Frontal cortex (tissue), 4 donors: ENCODE measurements at places on chromosomes 1 and 21. TPM values are rescaled to one million over a fixed set of nuclear protein-coding genes. Genes with fewer than 3 reads are reported as not detected.

- no peak for DNase-seq
Measured at GRCh38 chr1:220750131-220750515, 2.0 kb downstream of the MTARC2 start.

GRCh38 chr1:234123867-234124266 lies 219.4 kb downstream of the SLC35F3 start:
- DNase-seq: no peak

DNA sequence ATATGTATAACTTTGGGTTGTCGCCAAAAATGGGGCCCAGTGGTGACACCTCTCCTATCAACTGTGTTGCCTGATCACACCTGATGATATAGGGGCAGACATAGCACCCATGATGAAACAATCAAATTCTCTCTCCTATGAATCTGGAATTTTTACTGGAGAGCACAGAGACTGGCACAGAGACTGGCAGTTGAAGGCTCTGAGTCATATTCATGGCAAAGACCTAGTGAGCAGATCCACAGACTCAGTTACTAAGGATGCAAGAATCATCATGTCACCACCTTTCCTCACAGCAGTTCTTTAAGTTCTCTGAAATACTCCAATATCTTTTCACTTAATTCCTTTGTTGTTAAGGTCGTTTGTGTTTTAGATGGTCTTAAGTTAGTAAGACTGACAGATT lies 60.0 kb downstream of the APCS start:
- DNase-seq: no peak

TRIM46 gene
- 21.2 TPM for total RNA-seq

CRNN gene
- not detected for total RNA-seq

DNA sequence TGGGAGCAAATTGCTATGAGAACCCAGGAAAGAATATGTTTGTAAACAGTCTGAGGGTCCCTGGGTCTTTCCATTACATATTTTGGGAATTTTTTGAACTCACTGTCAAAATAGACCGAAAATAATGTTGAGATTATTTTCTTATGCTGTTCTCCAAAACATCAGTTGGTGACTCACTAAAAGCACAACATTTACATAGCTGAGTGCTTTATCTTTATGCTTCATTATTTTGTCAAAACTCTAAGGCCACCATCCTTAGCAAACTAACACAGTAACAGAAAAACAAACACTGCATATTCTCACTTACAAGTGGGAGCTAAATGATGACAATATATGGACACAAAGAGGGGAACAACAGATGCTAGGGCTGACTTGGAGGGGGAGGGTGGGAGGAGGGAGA lies 459.3 kb downstream of the ADGRL2 start:
- DNase-seq: no peak

GRCh38 chr1:203523667-203524066 lies 29.7 kb downstream of the OPTC start:
- DNase-seq: no peak

DNA sequence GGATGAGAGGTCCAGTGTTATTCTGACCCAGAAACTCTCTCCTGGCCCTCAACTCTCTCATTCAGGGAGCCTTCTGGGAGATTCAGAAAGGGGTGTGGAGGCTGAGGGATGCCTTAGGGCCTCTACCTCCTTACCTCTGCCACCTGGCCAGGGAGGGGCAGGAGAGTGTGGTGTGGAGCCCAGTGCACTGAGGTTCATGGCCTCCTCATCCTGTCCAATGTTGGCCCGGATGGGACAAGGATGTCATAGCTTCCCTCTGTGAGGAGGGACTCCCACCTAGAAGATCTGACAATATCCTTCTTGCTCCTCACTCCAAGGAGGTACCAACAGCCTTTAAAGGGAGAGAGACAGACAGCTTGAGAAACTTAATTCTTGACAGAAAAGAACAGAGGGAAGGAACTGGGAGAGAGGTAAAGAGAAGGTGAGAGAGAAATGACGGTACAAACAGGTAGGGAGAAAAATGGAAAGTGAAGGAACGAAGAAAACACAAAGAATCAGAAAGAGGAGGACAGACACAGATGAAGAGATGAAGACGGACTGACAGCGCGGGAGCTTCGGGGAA lies 779 bp downstream of the BEND5 start:
- DNase-seq: no peak

GRCh38 chr1:165057956-165058355 lies 298.6 kb downstream of the LMX1A start:
- DNase-seq: no peak

DNA sequence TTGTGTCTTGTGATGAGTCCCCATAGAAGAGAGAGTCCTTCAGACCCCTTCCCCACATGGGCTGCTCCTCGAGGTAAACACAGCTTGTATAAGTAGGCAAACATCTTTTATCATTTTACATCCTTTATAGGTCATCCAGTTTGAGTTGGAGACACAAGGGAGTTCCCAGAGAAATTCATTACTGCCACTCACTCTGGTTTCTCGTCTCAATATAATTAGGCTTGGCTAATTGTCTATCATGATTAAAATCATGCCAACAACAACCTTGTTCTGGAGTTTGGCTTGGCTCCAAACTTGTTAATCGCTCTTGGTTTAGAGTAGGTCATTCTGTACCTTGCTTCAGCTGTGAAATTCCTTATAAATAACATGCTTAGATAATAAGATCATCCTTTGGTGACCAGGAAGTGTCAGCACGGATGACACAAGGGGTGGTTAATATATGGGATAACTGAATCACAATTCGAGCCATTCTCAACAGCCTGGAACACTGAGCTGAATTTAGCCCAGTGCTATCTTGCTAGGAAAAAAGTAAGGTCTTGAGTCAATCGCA lies 70.7 kb upstream of the DAB1 start:
- DNase-seq: no peak

PRR9 gene
- total RNA-seq: not detected

GRCh38 chr21:45636951-45637646 lies 6.4 kb upstream of the PCBP3 start:
- DNase-seq: no peak

DNA sequence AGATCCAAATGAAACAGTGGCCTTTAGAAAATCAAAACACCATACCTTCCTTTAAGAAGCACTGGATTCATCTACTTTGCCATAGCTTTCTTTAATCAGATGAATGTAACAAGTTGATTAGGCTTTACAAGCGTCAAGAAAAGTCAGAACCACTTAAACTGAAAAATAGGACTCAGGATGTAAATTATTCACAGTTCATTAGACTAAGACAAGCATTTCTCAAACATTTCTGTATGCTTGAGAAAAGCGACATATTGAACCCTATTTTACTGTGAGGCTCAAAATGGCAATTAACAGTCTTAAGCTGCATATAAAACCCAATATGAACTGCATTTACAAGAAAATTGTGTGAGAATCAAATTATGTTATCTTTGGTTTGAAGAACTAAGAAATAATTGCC lies 256.7 kb upstream of the SNX7 start:
- DNase-seq: no peak

DNA sequence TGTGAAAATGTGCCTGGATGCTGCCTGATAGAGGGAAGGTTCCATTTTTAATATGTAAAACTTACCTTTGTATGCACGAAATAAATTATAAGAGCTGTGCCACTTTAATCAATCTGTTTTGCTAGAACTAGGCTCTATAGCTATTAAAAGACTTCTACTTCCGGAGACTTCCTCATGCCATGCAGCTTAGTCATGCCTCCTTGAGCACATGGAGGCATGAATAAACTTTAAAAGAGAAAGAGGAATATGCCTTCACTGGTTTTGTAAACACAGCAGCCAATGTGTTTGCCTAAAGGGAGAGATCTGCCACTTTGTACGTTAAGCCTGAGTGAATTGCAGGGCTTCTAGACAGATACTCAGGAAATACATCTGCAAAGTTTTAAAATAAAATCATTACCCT lies 604.6 kb downstream of the LRRIQ3 start:
- no peak for DNase-seq

DNA sequence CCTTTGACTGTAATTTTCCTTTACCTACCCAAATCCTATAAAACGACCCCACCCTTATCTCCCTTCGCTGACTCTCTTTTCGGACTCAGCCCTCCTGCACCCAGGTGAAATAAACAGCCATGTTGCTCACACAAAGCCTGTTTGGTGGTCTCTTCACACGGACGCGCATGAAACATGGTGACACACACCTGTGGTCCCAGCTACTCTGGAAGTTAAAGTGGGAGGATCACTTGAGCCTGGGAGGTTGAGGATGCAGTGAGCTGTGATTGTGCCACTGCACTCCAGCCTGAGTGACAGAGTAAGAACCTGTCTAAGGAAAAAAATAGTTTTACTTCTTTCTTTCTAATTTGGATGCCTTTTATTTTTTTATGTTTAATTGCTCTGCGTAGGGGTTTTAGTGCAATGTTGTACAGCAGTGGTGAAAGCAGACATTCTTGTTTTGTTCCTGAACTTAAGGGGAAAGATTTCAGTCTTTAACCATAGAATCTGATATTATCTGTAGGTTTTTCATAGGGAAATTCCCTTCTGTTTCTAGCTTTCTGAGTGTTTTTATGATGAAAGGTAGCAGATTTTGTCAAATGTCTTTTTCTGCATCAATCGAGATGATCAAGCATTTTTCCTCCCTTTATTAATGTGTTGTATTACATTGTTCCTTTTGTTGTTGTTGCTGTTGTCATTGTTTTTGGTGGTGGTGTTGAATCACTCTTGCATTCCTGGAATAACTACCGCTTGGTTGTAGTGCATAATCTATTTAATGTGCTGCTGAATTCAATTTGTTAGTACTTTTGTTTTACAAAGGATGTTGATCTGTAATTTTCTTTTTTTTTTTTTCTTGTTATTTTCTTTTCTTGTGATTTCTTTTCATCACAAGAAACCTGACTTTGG lies 497.4 kb downstream of the DISC1 start:
- no peak for DNase-seq

DNA sequence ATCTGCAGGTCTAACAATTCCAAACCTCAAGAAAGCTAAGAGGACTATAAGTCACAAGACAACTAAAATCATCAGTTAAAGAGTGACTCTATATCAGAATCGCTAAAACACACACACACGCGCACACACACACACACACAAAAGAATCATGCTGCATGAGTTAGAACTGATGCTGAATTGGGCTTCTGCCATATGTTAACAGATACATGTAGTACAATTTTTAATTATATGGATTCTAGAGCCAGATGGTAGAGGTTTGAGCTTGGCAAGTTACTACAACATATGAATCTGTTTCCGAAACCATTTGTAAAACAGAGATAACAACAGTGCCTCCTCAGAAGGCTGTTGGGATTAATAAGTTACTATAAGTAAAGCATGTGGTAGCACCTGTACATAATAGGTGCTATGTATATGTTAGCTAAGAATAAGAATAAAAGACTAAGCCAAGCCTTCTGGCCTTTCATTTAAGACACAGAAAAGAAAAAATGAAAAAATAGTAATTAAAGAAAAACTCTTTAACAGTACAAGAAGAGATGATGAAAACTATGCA lies 17.9 kb downstream of the EPRS1 start:
- no peak for DNase-seq

- DNase-seq: no peak
Measured at GRCh38 chr1:237384213-237384612, 342.2 kb downstream of the RYR2 start.

DNA sequence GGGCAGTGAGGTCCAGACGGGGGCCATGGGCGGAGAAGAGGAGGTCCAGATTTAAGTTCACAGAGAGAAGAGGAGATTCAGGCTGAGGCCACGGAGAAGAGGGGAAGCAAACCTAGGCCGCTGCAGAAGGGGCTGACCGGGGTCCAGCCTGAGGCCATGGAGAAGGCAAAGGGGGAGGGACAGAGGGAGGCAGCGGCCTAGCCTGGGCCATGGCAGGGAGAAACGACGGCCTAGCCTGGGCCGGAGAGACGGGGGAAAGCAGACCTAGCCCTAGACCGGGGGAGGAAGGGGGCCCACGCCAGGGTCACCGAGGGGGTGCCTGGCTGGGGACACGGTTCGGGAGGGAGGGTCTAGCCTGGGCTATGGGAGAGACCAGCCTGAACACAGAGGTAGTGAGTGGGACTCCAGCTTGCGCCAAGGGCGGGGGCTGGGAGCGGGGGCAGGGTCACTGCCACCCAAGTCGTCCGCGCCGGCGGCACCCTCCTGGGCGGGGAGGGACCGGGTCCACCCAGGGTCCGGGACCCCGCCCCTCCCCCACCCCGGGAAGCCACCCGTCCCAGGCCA lies 459 bp downstream of the CAPZB start:
- DNase-seq: peak; percentile 34

RUNX3 gene
- total RNA-seq: not detected

DNA sequence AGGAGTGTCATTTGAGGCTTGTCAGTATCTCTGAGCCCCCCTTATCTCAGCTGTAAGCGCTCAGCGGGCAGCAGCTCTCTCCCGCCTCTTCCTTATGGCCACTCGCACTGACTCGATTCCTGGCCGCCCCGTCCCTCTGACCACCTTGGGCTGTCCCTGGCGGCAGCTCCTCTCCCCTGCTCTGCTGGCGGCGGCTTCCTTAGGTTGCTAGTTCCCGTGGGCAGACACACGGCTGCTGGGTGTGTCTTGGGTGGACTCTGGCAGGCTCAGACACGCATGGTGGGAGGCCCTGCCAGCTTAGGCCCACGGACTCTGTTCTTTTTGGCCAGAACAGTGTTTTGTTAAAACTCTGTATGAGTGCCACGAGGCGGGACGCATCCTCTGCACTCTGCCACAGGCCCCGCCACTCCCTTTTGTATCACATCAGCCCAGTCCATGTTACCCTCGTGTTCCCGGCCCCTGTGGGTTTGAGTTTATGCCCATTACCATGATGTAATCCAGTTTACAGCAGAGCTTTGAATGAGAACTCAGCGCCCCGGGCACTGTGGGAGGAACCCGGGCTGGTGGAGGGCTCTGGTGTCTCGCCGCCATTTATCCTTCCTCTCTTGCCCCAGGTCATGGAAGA lies 45.9 kb downstream of the COQ8A start:
- peak; percentile 45 for DNase-seq

DNA sequence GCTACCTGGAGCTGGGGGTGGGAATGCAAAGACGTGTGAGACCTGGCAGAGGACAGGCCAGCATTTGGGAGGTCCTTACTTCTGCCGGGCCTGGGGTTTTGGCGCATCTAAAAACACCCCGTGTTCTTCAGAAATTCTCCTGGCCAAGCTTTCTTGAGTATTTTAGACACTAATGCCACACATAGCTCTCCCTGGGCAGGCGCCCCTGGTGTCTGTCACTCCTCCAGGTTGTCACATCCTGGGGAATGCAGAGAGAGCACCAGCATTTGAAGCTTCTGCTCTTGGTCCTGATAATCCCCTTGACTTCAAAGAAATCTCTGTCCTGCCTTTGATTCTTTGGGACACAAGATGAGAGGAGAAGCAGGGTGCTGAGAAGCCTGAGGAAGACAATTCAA lies 6.0 kb downstream of the CAPN9 start:
- no peak for DNase-seq
